ENCODE measurements at places on chromosomes 4 and X. TPM values are rescaled to one million over a fixed set of nuclear protein-coding genes. Genes with fewer than 3 reads are reported as not detected.

The SLC4A4 gene
- 9.8 TPM for total RNA-seq

The GIMD1 gene
- not detected for total RNA-seq

The SOD3 gene
- 178 TPM for total RNA-seq

DNA sequence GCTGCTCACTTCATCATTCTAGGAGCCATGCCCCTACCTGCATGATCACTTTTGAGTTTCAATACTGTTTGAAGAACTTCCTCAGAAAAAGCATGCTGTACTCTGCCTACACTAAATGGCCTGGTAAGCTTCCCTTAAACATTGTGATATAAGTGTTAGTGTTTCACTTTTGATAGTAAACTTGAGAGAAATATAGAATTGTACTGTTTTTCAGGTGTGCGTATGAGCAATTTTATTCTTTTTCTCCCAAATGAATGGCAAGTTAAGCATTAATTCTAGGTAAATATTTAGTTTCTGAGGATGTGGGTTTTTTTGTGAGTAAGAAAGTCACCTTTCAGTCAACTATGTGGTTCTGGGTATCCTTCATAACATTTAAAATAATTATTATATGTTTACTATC is 484.5 kb downstream of the IL15 start:
- no peak for DNase-seq

GRCh38 chr4:24793219-24794005 is 2.0 kb upstream of the SOD3 start:
- DNase-seq = no peak

- no peak for DNase-seq
Measured at GRCh38 chrX:35786271-35786670, 11.9 kb upstream of the MAGEB16 start.

GRCh38 chr4:188092824-188093223 is 16.6 kb downstream of the TRIML2 start:
- no peak for DNase-seq

DNA sequence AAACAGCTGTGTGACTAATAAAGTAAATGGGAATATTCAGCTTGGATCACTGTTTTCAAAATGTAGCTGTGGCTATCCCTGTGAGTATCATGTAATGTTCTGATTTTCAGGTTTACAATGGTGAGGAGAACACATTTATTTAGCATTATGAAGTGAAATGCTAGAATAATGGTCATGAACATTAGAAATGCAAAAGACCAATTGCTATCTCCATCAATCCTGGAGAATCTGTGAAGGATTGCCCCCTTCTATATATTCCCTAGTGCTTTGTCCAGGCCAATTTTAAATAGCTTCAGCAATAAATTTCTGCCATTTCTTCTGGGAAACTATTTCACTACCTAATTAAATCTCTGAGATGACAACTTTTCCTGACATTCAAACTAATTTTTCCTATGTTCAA is 1399.1 kb downstream of the PCDH19 start:
- no peak for DNase-seq

DNA sequence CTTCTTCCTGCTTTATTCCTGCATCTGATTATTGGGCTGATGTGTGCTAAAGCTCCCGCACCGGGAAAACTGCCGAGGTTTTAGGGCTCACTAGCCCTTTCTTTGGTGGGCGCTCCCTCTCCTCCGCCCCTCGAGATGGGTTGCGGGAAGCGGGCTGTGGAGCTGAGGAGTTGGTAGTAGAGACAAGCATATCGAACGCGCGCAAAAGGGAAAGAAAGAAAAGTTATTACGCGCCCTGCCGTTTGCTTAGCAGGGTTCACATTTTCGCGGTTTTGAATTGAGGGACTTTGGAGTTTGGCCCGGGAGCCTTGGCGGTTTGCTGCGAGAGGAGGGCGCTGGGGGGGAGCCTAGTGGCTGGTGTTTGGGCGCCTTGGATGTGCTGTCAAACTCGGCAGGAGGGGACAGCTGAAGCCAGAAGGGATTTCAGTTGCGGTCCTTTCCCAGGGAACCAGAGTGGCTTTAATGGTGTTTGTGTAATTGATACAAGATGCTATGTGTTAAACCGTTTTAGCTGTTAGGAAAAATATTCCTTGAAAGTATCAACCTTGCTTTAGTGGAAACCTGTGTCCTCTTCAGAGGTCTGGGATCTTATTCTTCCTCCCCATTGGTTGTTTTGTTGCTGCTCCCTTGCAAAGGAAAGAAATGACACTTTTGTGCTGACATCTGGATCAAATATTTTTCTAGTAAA is 1.1 kb downstream of the GAB1 start:
- peak; percentile 77 for DNase-seq

GRCh38 chr4:680551-680927 is 6.2 kb downstream of the MYL5 start:
- no peak for DNase-seq

- no peak for DNase-seq
Measured at GRCh38 chr4:172546782-172547181, 621.8 kb upstream of the GALNT7 start.

DNA sequence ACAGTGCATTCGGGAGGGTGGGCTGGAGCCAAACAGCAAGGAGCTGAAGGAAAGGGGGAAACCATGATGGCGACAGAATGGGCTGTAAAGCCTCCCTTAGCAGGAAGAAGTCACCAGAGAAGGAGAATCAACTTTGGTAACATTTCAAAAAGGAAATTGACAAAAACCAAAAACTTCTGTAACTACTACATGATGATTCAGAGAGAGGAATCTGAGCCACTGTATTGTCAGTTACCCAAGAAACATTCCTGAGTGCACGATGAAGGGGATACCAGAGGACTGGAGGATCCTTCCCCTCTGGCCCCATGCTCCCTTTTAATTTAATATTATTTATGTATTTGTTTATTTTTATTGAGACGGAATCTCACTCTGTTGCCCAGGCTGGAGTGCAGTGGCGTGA is 26.3 kb downstream of the PDHA1 start:
- DNase-seq = no peak

- DNase-seq = no peak
Measured at GRCh38 chrX:150486011-150486410, 82.4 kb upstream of the MTM1 start.

- no peak for DNase-seq
Measured at GRCh38 chrX:155148724-155149537, 67.3 kb upstream of the VBP1 start.

All from sciatic nerve (tissue), 2 donors.